ENCODE measurements at places on chromosomes 12 and 14.

GRCh38 chr12:82040987-82041743, 282.0 kb upstream of the PPFIA2 start:
- no peak for DNase-seq

- no peak for DNase-seq
These were observed 193.6 kb downstream of the CACNA1C start for GRCh38 chr12:2246358-2246757.

- DNase-seq: no peak
These were observed 147.1 kb downstream of the TMX1 start for GRCh38 chr14:51386983-51387735.

DNA sequence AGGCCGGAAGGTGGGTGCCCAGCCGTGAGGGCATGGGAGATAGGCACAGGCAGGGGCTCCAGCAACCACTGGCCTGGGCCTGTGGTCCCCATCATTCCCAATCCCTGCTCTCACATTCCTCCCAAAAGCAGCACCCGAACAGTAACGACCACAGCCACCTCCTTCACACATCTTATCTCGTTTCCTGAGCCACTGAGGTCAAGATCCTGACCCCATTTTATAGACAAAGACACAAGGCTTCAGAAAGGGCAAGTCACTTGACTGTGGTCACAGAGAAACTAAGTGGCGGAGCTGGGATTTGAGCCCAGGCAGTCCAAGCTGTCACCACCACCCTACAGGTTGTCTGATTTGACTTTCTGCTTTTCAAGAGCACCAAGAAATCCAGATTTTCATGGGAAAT, 38.9 kb downstream of the DTX1 start:
- no peak for DNase-seq
